ENCODE measurements at places on chromosomes 16 and 17.

- DNase-seq, result no peak
Measured at GRCh38 chr17:40612599-40613244, 34.9 kb downstream of the SMARCE1 start.

DNA sequence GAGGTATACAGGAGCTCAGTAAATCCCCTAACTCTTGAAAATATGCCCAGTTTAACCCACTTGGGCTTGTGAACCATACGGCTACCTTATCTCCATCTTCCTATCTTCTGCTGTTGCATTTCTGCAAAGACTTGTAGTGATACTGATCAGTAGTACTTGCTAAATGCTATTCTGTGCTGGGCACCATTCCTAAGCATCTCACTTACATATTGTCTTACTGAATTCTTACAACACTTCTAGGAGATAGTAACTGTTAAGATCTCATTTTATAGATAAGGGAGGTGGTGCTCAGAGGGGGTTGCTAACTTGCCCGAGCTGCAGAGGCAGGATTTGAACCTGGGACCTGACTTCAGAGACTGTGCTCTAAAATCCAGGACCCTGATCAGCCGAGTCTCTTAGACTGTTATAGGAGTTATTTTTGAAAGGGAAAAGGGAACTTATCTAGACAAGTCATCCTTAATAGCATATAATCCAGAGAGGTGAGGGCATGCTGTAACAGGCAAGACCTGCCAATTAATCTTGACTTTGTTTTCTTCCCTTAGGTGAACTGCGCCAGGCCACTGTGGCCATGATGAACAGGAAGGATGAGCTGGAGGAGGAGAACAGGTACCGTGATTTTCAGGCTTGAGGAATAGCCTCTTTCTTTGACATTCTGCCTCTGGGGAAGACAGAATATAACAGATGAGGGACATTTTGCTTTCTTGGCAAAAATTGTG is 149.7 kb downstream of the SNX29 start:
- no peak for DNase-seq

DNA sequence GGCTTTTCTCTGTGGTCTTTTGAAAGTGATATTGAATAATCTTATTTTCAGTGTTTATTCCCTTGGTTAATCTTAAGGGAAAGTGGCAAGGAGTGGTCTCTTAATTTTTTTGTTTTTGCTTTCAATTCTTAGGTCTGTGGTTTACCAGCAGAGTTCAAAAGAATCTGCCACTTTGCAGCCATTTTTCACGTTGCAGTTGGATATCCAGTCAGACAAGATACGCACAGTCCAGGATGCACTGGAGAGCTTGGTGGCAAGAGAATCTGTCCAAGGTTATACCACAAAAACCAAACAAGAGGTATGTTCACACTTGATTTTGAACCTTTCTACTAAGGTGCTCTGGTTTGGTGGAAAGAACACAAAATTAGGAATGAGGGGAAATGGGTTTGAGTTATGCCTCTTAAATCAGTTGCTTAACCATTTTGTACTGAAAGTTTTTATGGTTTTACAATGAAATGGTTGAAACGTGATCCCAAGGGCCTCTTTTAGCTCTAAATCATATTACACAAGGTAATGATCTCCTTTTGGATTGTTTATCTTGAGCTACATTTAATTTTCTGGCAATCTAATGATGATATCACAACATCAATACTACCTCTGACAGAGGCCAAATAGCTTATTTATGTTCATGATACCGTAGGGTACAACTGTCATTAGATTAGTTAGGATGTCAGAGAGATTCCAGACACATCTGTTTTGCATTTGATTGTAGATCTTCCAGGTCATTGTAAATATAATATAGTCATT is 51.6 kb upstream of the CRISPLD2 start:
- DNase-seq, result no peak

GRCh38 chr17:6184508-6184907 is 114.3 kb downstream of the WSCD1 start:
- DNase-seq, result no peak

- DNase-seq, result no peak
Measured at GRCh38 chr16:10638101-10638500, 56.6 kb downstream of the TEKT5 start.

DNA sequence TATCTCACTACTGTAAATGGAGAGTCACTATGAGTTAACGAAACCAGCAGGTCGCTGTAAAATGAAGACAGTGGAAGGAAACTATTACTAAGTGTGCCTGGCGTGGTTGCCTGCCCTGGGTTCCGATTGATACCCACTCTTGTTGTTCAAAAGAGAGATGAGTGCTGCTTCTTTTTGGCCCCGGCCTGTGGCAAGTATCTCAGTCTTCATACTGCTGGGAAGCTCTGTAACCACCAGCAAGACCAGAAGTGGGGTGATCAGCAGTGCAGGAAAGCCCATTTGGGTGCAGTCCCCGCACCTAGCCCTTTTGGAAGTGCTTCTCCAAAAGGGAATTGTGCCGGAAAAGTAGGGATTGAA is 104.5 kb downstream of the SNX29 start:
- no peak for DNase-seq

- DNase-seq, result no peak
Measured at GRCh38 chr17:81665205-81666091, 957 bp downstream of the OXLD1 start.

Data from GM13977 (cell line).